ENCODE measurements at places on chromosomes 6 and 20.

DNA sequence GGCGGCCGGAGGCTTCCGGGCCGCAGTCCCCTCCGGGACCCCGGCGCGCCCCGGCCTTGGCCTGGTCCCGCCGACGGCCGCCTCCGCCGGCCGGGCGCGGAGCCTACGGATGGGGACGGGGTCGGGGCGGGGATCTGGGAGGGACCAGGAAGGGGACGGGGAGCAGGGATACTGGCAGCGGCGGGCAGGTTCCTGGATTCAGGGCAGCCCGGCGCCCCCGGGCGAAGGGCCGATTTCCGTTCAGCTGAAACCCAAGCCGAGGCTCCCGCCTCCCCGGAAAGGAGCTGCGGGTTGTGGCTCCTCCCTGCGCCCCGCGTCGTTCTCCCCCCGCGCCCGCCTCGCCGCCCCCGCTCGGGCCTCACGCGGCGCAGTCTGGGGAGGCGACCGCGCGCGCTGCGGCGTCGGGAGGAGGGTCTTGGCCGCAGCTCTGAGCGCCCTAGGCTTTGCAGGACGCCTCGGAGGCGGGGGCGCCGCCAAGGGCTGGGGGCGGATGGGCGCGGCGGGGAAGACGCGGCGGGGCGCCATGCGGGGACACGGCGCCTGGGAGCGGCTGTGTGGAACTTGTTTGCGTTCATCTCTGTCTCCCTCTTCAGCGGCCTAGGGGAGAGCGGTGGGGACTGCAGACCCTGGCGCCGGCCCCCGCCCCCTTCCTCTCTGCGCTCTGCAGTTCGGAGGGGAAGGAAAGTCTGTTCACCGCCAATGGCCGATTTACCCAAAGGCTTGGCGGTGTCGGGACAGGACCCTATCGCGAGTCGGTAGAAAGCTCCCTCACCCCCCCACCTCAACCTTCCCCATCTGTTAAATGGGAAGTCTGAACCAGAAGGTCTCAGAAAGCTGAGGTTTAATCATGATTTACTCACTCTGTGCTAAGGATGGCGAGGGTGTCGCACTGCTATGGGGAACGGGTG is 22.7 kb upstream of the TMEM181 start:
- DNase-seq = no peak

- no peak for DNase-seq
These were observed 100.0 kb downstream of the RWDD2A start for GRCh38 chr6:83292900-83293843.

- no peak for DNase-seq
These were observed 593.8 kb upstream of the NRSN1 start for GRCh38 chr6:23532227-23532626.

DNA sequence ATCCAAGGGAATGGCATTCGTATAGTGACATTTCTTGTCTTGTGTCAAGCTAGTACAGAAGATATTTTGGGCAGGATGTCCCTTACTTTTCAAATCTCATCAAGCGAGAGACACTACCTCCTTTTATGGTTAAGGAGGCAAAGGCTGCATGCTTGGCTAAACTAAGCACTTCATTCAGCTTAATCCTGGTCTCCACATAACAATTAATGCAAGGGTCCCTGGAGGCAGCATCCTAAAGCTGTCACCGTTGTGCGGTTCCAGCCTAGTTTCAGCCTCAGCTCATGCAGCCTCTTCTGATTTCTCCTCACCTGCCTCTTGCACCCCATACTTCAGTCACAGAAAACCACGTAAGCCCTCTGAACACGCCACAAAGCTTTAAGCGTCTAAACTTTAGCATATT is 67.1 kb upstream of the SLC22A23 start:
- no peak for DNase-seq

- DNase-seq = no peak
These were observed 323.6 kb downstream of the CD83 start for GRCh38 chr6:14440940-14441781.
